Common myeloid progenitor, CD34-positive (primary cell): ENCODE measurements at places on chromosomes 6 and 20.

- no peak for DNase-seq
Measured at GRCh38 chr6:108960601-108961000, 112.4 kb downstream of the ARMC2 start.

GRCh38 chr6:43810965-43811732 lies 41.1 kb downstream of the VEGFA start:
- DNase-seq, result no peak

GRCh38 chr6:74731204-74731603 lies 474.6 kb downstream of the COL12A1 start:
- no peak for DNase-seq

- no peak for DNase-seq
Measured at GRCh38 chr6:100271202-100271601, 193.5 kb downstream of the SIM1 start.

DNA sequence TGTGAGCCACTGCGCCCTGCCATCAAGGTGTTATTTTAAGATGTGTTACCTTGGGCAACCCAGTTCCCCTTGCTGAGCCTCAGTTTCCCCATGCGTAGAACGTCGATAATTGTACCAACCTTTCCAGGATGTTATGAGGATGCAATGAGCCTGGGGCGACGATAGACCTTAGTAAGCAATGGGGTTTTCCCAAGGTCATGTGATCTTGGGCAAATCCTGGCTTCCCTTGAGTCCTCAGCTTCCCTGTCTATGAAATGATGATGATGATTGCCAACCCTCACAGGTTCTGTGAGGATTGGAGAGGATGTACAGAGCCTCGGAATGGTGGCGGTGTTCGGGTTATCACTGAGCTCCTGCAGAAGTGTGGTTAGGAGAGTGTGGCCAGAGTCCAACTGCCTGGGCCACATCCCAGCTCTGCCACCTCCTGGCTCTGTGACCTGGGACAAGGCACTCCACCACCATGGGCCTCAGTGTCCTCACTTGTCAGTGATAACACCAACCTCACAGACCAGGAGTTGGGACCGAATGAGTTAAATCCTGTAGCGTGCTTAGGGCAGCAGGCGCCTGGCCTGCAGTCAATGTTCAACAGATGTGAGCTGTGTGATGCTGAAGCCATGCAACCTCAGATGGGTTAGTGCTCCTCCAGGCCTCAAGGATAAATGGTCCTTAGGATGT lies 23.4 kb downstream of the SIRPA start:
- no peak for DNase-seq

GRCh38 chr6:127520066-127520465 lies 931 bp upstream of the MTCL3 start:
- peak; percentile 49 for DNase-seq

- DNase-seq, result no peak
Measured at GRCh38 chr6:96301781-96302180, 219.8 kb upstream of the UFL1 start.

DNA sequence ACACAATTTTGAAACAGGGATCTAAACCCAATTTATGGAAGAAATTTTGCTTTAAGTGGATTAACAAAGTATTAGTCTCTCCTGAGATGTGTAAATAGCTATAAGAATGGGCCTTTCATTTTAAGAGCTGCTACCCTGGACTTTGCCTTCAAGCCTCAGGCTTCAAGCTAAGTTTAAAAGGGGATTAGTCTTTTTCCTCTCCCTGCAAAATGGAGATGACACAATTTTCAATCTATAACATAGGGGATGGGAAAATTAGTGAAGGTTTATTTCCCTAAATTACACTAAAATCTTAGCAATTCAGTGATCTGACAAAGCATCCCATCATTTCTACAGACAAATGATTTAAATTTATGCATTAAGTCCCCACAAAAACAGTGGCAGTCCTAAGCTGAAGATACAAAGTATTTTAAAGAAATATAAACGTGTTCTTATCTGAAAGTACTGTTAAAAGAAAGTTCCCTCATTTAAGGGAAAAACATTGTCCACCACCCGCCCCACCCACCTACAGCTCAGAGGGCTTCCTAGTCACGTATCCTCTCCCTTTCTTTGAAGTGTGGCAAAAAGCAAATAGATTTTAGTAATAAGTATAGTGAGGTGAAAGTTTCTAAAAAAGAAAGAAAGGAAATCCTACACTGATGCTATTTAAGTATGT lies 14.5 kb downstream of the ARHGAP18 start:
- no peak for DNase-seq

- DNase-seq, result no peak
Measured at GRCh38 chr20:63702036-63702665, 5.6 kb downstream of the ARFRP1 start.

DNA sequence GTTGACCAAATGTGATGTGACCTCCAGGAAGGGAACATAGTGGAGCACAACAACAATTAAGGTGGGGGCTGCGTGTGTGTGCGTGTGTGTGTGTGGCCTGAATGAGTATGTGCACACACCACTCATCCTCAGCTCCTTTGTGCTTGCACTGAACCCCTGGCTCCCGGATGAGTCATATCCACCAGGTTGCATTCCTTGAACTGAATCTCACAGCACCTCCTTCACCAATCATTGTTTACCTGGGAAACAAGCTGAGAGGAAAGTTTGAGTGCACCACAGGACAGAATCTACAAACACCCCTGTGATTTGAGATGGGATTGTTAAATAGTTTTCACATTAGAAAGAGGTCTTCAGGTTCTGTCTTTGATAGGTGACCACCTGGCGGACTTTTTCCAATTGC lies 33.7 kb upstream of the GPR6 start:
- no peak for DNase-seq

DNA sequence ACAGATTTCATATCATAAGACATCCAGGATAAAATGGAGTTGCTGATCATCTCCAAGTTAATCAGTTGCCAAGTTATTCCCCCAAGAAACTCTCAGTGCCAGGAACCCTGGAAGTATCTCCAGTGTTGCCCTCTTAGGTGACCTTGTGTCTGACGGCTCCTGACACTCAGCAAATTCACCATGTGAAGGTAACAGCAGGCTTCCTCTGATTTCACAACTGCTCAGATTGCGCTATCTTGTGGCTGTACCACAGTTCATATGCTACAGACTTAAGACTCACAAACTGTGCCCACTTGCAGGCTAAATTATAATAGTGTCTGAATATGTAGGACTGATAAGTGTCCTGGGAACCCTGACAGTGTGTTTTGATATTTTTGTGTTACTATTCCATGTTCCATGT lies 186.6 kb upstream of the OPRM1 start:
- no peak for DNase-seq

DNA sequence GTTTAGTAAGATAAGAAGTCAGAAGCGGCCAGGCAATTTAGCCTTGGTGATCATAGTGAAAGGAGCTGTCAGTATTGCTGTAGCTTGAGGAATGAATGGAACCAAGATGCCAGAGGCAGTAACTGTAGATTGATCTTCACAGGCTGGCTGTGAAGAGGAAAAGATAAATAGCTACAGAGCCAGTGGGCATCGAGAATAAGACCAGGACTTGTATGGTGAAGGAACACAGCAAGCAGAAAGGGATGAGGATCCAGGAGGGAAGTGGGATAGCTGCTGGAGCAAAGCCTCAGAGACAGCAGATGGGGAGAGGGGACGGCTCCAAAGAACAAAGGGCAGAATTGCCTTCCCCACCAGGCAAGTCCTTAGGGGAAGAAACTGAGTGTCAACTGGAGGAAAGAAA lies 294.4 kb upstream of the PLN start:
- no peak for DNase-seq

DNA sequence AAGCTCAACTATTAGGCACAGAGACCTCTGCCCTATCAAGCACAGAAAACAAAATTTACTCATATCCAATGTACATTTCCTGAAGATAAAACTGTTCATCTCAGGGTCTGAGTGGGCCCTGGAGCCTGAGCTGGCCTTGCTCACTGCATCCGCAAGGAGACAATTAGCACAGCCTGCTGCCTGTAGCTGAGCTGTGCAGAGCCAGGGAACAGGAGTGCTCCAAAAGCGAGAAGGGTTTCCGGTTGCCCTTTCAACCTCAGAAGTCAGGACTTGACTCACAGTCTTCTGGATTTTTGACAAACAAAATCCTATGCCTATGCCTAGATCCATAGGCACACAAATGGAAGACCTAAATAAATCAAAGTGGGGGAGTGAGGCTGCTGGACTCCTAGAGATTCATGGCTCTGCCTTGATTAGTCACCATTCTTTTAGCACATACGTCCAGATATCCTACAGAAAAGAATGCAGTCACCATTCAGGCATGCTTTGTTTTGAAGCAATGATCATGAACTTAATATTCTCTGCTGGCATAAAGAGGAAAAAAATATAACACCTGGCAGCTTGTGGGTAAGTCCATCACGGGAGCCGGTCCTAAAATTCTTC lies 73.5 kb downstream of the BFSP1 start:
- DNase-seq, result no peak

DNA sequence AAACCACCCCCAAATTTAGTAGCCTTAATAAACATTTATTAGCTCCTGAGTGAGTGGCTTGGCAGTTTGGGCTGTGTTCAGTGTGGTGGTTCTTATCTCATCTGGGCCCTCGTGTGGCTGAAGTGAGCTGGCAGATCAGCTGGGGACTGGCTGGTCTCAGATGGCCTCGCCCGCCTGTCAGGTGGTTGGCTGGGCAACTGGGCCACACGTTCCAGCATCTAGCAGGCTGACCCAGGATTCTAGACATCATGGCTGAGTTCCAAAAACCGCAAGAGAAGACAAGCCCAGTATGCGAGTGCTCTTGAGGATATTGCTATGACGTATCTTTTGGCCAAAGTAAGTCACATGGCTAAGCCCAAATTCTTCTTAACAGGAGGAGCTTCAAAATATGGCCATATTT lies 28.9 kb downstream of the EIF2S2 start:
- peak; percentile 45 for DNase-seq

GRCh38 chr20:61814244-61814643 lies 251.4 kb downstream of the TAF4 start:
- DNase-seq, result no peak

- DNase-seq, result no peak
Measured at GRCh38 chr20:36585410-36586125, 12.2 kb downstream of the TGIF2 start.

- DNase-seq, result no peak
Measured at GRCh38 chr6:53112404-53112803, 36.2 kb downstream of the GCM1 start.

DNA sequence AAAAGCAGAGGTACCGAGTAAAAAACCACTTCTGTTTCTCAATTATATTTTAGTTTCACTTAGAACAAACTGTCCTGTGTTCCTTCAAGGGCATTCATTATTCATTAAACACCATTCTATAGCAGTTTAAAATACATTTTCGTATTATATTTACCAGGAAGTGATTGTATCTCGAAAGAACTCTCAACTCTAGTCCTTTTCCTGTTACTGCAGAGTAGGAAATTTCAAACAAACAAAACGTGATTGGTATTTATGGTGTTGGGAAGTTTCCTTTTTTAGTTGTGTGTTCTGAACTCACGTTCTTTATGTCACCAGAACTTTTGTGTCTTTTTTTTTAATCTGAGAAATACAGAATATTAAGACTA lies 139.5 kb upstream of the BTBD3 start:
- no peak for DNase-seq

DNA sequence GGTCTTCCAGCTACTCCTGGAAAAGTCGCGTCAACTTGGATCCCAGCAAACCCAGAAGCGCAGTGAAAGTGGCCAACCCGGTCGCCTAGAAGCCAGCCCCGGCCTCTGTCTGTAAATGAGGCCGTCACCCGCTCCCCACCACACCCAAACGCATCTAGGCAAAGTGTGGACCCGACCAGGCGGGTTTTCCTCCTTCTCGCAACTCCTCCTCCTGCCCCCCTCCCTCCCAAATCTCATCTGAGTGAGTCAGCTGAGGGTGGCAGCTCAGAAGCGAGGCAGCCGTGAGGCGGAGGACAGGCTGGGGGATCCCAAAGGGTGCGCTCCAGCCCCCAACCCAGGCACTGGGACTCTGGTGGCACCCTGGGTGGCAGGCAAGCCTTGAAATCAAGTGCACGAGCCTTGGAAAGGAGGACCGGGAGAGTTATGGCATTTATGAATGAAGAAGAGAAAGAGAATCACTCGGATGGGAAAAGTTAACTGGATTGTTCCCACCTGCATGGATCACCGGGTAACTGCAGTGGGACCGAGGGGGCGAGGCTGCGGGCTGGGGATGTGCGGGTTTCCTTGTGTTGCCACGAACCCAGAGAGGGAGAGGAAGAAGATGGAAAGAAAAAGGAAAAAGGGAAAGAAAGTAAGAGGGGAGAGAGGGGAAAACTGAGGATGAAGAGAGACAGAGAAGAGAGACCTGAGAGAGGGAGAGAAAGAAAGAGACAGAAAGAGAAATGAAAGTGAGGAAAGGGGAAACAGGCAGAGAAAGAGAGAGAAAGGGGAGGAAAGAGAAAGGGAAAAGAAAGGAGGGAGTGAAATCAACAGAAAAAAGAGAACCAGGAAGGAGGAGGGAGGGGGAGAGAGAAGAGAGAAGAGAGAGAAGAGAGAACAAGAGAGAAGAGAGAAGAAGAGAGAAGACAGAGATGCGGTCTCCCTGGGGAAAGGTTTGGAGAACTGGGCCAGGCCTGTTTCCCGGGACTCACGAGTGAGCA lies at the start of gene APCDD1L:
APCDD1L (minus strand) TSS at position 167 of the 980 bp plus-strand sequence. CDS start 692 bp downstream, outside the sequence.
- DNase-seq, result no peak

GRCh38 chr6:74070091-74070490 lies 374.1 kb downstream of the CD109 start:
- no peak for DNase-seq

DNA sequence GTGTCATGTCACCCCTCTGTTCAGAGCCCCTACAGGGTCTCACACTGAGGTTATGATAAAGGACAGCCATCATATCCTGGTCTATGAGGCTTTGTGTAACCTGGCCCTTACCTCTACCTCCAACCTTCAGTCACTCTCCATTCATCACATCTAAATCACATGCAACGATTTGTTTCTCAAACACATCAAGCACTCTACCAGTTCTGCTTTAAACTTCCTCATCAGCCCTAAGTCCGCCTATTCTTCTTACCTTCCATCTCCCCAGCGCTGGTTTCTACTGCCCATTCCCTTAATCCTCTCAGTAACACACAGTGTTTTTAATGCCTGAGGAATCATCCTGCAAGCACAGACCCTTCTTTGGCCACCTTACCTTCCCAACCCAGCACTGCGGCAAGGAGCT lies 17.9 kb upstream of the BACH2 start:
- DNase-seq, result no peak

GRCh38 chr20:19268426-19268825 lies 56.0 kb downstream of the SLC24A3 start:
- no peak for DNase-seq
